ENCODE measurements at places on chromosomes 2 and 18.

GRCh38 chr18:74892066-74892627 is 294.5 kb downstream of the ZNF407 start:
- no peak for DNase-seq

- DNase-seq, result no peak
Observed at GRCh38 chr2:167508709-167509108, 620.4 kb downstream of the XIRP2 start.

DNA sequence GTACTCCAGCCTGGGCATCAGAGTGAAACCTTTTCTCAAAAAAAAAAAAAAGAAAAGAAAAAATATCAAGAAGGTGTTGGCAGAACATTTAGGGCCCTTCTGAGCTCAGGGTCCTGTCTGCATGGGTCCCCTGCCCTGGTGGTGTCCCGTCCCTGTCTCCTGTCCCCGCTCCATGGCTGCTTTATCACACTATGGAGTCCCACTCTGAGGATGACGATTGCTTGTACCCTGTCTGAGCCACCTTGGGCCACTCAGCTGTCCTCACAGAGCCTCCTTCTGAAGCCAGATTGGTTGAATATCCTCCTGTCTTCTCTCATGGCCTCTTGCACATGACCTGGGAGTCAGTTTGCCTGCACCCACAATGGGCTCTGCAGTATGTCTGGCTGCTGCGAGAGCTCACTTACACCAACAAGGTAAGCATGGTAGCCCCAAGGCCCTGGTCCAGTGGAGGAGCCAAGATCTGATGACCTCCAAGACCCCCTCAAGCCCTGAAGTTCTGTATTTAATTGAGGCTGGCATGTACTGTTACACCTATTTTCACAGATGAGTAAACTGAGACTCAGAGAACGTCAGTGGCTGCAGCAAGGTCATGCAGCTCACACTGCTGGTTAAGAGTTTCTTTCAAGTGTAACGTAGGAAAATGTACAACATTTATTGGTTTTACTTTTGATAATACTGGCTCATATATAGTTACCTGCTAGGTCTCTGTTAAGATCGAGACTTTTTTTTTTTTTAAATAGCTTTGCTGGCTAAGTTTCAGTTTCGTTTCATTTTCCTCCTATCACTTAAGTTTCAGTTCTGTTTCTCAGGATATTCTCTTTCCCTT is 16.9 kb upstream of the ZCCHC2 start:
- DNase-seq, result no peak

- DNase-seq, result no peak
Observed at GRCh38 chr18:62485684-62486083, 37.1 kb upstream of the ZCCHC2 start.

DNA sequence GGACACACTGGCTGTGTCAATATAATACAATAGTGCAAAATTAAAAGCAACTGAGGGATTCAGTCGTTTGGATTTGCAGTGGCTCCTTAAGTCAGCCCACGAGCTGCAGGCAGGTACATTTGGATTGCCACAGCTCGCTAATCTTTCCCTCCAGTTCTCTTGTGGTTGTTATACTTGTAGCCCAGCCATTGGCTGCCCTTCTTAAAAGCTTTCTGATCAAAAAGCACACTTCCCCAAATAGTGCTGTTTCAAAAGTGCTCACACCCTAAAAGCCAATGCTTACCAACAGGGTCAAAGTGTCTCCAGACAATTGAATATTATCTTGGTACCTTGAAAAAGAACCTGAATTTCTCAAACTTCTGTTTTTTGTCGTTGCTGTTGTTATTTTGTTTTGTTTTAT is 404.7 kb upstream of the FAM98A start:
- DNase-seq, result no peak

GRCh38 chr2:9091811-9092210 is 88.3 kb upstream of the MBOAT2 start:
- no peak for DNase-seq

DNA sequence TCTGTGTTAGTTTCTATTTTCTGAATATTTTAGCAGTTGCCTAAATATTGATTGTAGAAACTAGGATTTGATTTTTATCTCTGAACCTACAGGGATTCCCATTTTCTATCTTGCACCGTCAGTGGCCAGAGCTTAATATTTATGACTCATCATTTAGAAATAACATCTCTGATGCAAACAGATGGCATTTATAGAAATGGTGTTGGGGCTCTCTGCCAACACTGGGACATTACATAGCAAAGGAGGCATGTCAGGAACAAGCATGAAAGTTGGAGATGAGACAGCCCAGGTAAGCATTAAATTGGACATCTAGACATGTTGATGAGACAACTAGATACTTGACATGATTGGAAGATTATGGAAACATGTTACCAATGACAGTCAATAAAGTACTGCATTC is 165.3 kb upstream of the SYT4 start:
- no peak for DNase-seq

- DNase-seq, result no peak
Observed at GRCh38 chr2:188609321-188610049, 317.8 kb downstream of the GULP1 start.

- no peak for DNase-seq
Observed at GRCh38 chr2:120740765-120741524, 5.3 kb downstream of the GLI2 start.

DNA sequence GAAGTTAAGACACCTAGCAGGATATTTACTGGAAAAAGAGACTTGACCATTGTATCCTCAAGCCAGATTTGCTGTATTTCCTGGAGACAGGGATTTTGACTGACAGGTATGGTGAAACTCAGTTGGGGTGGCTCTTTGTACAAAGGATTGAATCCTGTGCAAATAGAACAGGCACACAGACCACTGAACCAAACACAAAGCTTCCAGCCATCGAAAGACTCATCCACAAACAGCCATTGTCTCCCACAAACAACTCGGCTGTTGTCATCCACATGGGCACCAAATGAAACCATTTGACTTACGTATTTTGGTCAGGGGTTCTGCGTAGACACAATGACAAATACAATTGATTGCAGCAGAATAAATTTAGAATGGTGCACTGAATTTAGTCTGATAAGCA is 15.9 kb downstream of the RNF152 start:
- DNase-seq, result no peak

DNA sequence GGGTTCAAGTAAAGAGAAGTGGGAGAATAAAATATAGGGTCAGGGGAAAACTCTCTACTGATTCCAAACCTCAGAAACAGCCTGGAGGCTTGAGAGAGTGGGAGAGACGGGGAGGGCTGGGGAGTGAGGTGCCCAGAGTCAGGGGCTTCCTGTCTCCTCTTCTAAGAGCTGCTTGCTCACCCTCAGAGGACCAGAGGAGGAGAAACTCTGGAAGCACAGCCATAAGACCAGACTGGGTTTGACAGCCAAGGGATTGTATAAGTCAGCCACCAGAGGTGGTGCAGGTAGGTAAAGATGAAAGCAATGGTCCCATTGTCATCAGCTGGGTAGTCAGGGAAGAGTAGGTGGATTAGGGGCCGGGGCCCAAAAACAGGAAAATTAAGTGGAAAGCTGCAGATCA is 259.4 kb downstream of the TNS1 start:
- no peak for DNase-seq

GRCh38 chr2:234571620-234572407 is 74.9 kb upstream of the ARL4C start:
- DNase-seq, result no peak

- DNase-seq, result no peak
Observed at GRCh38 chr2:156430980-156431358, 5.2 kb upstream of the GPD2 start.

DNA sequence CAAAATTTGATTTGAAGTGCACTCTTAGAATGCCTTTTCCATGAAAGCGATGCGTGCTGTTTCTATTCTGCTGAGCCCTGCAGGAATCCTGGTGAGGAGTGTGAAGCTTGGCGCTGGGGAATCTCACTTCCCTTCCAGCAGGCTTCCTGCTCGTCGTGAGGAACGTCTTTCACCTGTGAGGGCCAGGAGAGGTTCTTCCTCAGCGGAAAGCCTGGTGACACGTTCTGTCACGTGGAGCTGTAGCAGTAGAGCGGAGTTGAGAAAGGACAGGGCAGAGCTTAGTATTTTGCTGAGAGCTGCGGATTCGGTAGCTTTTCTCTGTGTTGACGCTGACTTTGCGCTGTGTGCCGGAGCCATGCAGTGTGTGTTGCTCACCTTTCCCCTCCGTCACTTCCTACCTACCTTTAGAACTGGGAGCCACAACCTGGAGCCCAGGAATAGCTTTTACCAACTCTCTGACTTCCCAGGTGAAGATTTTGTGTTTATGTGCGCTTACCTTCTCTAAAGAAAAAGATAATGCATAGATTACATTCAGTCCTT is 294.8 kb downstream of the PTGR3 start:
- DNase-seq, result no peak

DNA sequence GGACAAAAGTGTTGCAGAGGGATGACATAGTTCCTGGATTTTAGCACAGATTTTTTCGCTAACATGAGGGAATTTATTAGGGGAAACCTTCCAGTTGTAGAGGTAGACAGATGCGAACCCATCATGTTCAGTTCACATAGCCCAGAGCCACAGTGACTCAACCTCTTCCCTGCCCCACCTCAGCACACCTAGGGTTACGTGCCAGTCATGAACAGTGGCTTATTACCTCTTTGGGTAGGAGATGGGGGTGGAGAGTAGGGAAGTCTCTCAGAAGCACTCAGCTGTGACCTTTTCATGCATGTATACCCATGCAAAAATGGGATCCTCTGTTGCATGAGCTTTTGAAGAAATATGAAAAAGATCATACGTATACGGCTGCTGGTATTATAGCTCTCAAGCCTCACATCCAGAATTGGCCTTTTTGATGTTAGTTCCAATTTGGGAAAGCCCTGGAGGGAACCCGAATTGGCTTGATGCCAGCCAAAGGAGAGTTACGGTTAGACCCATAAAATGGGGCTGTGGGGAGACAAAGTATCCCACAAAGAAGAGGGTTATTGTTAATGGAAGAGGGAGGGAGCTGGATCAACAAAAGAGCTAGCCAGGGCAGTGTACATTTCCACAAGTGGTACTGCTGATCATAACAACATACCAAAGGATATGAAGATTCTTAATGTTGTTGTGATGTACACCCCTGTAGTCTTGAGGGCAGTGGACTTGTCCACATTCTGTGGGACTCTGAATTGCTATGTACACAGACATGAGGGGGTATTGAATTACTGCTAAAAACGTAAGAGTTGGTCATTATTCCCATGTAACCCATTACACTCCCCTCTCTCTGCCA is 4.9 kb downstream of the TANC1 start:
- DNase-seq, result no peak

DNA sequence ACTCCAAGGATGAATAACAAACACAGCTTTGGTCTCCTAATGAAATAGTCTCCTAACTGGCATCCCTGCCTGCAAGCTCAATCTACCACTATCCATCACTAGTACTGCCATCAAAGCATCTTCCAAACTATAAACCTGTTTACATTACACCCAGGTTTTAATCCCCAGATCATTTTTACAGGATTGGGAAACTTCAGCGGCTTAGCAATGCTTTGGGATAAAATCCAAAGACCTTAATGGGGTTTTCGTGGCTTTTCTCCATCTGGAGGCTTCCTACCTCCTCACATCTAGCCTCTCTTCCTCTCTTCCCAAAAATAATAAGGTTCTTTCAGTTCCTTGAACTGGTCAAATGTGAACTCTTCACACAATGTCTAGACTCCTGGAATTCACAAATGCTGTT is 92.2 kb upstream of the SETBP1 start:
- no peak for DNase-seq

- no peak for DNase-seq
Observed at GRCh38 chr18:54774423-54774822, 53.9 kb upstream of the RAB27B start.

DNA sequence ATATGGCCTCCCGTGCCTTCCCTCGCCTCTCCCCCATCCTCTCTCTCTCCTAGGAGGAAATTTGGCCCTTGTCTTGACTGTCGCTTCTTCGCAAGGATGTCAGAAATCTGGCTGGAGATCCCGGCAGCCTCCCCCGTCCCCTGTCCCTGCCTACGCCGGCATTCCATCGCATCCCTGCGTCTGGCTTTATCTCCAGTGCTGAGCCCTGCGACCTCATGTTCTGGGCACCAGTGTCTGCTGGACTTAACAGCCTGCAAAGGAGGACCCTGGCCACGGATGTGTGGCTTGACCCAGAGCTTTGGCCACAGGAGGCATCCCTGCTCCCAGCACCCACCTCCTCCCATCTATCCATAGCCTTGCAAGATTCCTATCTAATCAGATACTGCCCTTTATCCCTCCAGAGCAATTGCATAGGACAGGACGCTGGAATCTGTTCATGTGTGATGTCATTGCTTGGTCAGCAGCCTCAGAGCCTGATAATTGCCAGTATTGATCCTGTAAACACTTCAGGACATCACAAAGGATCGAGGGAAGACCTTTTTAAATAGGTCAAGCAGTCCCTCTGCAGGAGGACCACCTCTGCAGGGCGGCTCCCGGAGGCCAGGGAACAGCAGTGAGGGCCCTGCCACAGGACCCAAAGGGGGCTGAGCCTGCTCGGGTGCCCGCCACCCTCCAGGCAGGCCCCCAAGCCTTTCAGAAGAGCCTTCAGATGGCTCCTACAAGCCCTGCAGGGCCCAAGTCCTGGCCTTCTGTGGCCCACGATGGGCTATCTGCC is 168.2 kb downstream of the TWIST2 start:
- DNase-seq, result no peak

DNA sequence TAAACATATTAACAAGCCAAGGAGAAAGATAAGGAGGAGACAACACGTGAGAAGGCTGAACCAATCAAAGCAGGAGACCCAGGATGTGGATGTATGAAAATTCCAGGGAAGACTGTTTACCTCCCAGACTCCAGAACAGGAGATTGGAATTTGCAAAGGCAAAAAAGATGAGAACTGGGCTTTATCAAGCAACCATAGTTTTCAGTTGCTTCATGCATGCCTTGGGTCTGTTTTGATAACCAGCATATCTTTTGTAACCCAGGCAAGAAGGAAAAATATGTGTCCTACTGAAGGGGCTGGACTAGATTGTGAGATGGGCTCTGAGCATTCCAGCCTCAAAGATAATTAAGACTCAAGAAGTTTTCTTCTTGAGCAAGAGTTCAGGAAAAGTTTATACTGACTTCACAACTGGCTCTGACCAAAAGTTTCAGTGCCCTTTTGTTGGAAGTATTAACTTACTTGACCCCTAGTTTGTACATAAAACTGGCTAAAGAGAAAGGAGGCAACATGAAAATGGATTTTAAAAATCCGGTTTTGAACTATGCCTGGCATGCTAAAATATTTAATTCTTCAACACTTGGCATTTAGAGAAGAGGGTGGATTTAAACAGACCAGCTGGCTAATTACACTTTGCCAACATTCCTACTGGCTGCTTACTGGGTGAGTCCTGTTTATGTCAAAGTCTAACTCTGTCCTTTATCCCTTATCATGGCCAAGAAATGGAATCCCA is 79.3 kb upstream of the CD28 start:
- no peak for DNase-seq

- no peak for DNase-seq
Observed at GRCh38 chr2:101758001-101758400, 60.5 kb downstream of the MAP4K4 start.

- DNase-seq, result no peak
Observed at GRCh38 chr2:152162141-152162540, 13.4 kb downstream of the STAM2 start.

DNA sequence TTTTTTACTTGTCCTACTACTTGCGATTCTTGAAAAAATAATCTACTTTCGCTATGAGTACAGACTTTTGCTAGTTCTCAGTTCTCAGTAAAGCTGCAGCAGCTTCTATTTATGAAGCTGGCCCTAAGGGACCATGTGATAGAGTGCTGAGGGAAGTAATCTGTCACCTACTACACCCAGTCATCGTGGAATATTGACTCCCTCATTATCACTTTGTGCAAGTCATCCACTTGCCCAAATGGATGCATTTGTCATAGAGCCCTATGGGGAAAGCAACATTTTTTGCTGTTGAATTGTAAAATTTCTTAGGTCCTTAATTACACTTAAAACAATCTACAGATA is 1919.8 kb downstream of the SUCLG1 start:
- DNase-seq, result no peak
